ENCODE measurements at places on chromosomes 12 and 14.

- no peak for DNase-seq
Observed at GRCh38 chr12:117680312-117680711, 288.5 kb downstream of the KSR2 start.

DNA sequence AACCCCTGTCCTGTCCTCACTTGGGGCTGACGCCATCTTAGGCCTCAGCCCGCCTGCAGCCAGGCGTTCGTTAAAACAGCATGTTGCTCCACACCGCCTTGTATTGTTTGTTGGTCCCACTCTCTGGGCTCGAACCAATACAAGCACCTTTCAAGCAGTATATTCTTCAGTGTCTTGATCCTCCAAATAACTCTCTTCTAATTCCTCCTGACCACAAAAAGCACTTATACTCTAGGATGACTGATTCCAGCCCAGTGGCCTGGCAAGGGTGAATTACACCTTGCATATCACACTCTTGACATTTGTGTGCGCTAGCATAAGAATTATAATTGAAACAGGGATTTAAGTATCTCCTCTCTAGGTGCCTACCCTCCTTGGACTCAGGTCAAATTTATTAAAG, 7.1 kb downstream of the CCER1 start:
- DNase-seq, result no peak

DNA sequence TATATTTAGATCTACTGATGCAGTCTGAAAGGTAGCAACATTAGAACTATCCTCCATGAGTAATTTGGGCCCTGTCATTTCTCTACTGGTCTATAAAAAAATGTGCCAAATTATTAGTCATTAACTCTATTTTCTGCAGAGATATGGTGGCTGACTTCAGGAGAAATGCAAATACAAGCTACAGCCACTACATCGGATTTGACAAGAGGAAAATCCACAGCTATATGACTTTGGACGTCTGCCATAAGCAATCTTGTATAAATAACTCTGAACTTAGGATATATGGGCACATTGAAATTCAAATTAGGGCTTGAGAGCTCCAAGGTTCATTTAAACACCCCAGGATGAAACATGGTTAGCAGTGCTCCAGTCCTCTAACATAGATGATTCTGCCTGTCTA, 983.0 kb upstream of the LRFN5 start:
- DNase-seq, result no peak

DNA sequence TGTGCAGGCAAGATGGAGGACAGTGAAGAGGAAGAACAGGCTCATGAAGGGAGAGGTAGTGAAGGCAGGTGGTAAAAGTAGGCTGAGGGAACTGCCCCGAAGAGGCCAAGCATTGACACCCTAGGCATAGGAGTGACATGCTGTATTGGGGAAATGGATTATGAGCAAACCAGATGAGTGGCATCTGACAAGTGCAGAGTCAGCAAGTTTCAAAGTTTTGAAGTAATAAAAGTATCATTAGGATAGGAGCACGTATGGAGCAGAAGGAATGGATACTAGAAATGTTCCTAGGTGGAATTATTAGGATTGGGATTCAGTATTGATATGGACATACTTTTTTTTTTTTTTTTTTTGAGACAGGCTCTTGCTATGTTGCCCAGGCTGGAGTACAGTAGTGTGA, 139.8 kb downstream of the SAMD4A start:
- DNase-seq, result no peak

GRCh38 chr14:90922141-90922540, 105.9 kb upstream of the TTC7B start:
- no peak for DNase-seq

GRCh38 chr12:19965196-19966038, 402.9 kb upstream of the PDE3A start:
- DNase-seq, result no peak

- no peak for DNase-seq
Observed at GRCh38 chr14:63573581-63573980, 30.4 kb upstream of the PPP2R5E start.

GRCh38 chr12:89980236-89980635, 271.6 kb upstream of the ATP2B1 start:
- no peak for DNase-seq

DNA sequence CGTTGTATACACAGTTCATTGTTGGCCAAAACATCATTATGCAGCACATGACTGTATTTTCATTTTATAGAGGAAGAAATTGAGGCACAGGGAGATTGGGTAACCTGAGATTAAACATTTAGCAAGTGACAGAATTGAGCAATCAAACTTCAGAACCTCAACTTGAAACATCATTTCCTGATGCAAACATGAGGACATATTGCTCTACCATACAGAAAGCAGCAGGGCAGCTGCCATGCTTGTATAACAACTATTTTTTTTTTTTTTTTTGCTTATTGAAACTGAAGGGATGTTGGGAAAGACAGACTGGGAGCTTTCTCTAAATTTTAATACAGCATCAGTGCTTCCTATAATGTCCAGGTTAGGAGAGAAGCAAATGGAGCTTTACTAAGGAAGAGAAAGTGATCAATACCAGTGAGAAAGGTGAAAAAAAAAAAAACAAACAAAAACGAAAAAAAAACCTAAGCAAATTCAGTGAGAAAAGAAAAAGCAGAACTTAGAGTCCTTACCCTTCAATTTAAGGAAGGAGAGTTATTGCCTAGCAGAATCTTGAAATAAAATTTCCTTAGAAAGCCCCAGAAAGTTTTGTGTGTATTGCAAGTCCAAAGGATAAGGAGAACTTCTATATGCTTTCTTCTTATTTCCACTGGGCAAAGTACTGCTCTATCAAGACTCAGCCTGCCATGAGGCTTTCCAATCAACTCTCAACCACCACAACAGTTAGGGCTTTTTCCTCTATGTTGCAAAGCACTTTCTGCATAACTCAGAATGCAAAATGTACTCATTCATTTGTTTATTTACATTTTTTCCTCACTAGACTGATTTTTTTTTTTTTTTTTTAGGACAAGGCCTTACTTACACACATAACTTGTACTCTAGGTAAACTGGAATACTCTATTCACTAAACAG, 21.6 kb downstream of the BTG1 start:
- DNase-seq, result no peak

- no peak for DNase-seq
Observed at GRCh38 chr12:110107369-110108281, 16.5 kb upstream of the IFT81 start.

DNA sequence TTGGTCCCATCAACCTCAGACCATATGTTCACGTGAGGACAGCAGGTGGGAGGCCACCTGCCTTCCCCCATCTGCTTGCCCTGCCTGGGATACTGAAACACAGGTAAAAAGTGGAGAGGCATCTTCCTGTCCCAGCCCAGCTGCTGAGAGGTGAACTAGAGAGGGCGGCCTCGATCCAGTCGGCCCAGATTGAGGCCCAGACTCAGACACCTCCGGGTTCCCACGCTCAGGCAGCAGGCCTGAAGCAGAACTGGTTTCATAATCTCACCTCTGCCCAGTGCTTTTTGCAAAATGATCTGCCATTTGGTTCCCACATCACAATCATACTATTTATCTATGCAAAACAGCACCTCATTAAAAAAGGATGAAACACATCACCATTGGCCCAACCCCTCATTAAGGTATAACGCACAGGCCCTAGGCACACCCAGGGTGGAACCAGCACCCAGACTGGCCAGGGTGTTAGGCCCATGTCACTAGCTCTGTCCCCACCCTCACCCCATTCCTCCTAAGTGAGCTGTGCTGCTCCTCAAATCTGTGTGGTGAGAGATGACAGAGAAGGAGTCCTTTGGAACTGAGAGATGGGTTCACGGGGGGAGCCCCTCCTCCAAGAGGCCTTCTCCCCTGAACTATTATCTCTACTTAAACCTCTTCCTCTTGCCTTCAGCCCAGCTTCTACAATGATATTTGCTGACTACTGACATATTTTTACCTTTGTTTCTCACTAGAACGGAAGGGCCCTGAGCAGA, 81.1 kb downstream of the ZFP36L1 start:
- DNase-seq, result peak; percentile 17

GRCh38 chr12:95805864-95806671, 15.5 kb upstream of the NTN4 start:
- no peak for DNase-seq

- no peak for DNase-seq
Observed at GRCh38 chr14:23704890-23705289, 68.7 kb downstream of the DHRS2 start.

GRCh38 chr12:27123642-27124041, 41.3 kb upstream of the C12orf71 start:
- no peak for DNase-seq

DNA sequence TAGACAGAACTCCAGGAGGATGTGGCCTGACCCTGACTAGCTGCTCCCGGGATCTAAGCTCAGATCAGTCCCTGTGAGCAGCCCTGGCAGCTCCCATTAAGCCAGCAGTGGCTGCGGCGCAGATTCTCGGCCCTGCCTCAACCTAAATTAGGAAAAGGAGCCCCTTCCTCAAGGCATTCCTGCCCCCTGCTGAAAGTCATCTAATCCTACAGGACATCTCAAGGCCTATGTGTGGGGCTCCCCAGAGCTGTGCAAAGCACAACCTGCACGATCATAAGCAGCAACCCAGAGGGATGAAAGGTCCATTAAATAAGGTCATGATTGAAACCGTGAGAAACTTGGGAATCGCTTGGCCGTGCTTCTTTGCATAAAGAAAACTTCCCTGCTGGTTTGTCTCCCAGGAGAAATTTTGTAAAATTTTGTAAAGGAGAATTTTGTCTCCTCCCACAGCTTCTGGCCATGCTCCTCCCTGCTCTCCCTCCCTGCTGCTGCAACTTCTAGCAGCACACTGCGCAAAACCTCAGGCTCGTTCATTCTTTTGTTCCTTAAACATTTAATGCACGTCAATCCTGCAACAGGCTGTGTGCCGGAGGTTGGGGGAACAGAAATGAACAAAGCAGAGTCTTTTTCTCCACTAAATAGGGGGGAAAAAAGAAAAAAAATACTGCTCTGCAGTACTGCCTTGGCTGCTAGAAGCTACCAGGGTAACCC, 96.6 kb upstream of the SLC35F4 start:
- no peak for DNase-seq

- no peak for DNase-seq
Observed at GRCh38 chr12:29132316-29132715, 16.8 kb upstream of the FAR2 start.

DNA sequence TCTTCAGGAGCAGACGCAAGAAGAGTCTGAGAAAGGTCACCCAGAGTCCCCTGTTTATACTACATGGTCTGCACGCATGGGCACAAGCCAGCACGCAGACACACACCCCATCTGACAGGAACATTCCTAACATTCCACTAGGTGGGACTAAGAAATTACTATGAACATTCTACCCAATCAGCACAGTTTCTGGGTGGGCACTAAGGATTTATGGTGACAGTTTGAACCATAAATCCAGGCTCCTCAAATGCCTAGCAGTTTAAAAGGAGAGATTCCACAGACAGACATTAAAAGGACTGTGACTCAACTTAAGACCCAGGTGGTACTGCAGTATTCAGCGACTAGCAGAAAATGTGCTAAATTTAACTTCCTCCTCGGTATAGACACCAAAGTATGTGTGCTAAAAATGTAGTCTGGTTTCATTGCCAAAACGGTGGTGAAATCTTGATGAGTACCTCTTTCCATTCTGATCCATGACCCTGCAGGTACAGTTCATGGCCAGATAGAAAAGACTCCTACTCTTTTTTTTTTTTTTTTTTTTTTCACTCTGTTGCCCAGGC, 16.2 kb downstream of the ABHD4 start:
- no peak for DNase-seq

DNA sequence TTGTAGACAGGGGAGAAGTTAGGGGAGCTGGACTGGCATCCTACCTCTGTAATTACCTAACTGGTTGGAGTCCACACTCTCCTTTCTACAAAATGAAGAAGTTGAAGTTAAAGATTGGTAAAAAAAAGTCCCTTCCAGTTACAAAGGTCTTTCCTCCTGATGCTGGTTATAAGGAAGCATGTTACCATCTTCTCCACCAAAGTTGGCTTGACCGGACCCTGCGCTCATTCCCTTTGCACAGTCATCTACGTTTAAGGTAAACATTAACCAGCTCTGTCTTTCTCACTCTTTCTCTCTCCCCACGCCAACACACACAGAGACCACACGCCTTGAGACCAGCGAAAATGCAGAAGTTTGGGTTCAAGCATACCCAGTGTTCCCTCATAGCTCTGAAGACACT, 11.9 kb downstream of the FBLN5 start:
- DNase-seq, result no peak

- DNase-seq, result peak; percentile 10
Observed at GRCh38 chr14:25049568-25050268, at the start of gene STXBP6. STXBP6 (minus strand) TSS chr14:25050147; CDS start chr14:24974818, 75,329 bp downstream.

DNA sequence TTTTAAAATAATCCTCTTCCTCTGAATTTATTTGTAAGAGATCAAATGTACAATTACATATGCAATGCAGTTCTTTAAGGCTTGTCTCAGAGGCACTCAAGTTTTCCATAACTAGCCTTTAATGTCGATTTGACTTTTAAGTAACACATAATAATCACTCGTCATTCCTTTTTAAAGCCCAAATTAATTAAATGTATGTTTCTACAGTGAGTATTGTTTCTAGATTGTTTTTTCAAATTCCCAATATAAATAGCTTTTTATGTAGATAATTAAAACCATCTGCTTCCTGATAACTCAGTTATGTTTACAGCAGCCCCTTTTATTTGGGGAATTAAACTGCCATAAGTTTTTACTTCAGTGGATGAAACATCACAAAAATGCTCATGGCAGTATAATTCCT, 185.1 kb downstream of the ETNK1 start:
- DNase-seq, result no peak
